ENCODE measurements at places on chromosomes 11 and 22.

DNA sequence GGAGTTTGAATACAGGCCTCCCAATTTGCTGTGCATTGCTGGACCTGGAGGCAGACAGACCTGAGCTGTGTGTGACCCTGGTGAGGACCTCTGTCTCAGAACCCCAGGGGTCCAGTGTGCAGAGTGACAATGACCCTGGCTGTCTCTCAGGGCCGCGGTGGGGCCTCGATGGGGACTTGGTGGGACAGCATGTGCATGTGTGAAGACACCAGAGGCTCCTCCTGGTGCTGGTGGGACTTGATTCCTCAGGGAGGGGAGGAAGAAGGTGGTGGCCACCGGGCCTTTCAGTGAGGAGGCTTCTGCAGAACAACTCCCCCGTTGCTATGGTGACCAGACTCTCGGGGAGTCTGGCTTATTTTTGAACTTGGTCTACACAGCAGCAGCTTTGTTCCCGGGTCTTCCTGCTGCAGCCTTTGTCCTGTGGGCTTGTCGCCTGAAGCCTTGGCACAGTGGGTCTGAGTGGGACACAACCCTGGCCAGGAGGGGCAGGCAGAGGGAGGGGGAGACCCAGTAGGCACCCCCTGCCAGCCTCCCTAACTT is 35.3 kb downstream of the MCM5 start:
- DNase-seq: no peak

- no peak for DNase-seq
Observed at GRCh38 chr11:16881074-16881709, 133.0 kb downstream of the PLEKHA7 start.

- no peak for DNase-seq
Observed at GRCh38 chr22:27127911-27128310, 470.5 kb downstream of the MIAT start.

DNA sequence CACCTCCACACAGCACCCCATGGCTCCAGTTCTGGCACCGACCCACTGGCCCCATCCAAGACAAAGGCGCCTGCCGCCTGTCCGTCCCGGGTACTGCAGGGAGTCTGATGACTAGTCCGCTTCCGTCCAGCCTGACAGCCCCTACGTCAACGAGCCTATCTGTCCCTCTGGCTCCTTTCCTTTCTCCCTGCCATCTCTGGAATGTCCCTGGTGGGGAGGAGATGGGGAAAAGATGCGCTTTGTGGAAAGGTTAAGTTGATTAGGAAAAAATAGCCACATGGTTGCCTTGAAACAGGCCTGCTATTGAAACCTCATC is 10.4 kb downstream of the PDGFB start:
- no peak for DNase-seq

GRCh38 chr11:69075421-69076128 is 26.8 kb downstream of the TPCN2 start:
- no peak for DNase-seq

DNA sequence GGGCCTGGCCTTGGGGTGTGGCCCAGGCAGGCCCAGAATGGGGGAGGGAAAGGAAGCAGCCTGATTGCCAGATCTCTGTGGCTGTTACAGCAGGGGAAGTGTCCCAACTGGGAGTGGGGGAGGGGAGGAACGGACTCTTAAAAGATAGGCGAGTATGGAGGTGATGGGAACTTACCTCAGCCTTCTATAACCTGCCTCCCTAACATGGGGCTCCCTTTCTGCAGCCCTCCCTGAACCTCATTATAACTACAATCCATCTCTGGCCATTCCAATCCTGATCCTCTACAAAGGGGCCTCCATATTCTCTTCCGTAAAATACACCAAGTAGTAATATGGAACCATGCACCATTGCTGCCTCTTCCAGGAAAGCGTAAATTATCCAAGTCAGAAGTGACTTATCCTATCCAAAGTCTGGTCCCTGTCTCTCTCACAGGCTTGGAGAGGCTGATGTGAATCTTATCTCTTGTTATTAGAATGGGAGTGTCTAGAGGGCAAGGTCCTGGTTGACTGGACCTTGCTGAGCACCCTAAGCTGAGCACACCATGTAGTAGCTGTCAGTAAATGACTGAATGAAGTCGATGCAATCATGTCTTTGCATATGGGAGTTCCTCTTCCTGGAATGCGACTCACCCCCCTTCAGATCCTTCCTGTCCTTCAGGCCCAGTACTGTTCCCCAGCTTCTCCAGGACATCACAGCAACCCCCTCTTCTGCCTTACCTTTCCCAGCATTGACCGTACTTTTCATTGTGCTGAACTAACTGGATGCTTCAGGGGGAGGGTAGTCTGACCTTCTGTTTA is 5.9 kb downstream of the RHOG start:
- DNase-seq: no peak

DNA sequence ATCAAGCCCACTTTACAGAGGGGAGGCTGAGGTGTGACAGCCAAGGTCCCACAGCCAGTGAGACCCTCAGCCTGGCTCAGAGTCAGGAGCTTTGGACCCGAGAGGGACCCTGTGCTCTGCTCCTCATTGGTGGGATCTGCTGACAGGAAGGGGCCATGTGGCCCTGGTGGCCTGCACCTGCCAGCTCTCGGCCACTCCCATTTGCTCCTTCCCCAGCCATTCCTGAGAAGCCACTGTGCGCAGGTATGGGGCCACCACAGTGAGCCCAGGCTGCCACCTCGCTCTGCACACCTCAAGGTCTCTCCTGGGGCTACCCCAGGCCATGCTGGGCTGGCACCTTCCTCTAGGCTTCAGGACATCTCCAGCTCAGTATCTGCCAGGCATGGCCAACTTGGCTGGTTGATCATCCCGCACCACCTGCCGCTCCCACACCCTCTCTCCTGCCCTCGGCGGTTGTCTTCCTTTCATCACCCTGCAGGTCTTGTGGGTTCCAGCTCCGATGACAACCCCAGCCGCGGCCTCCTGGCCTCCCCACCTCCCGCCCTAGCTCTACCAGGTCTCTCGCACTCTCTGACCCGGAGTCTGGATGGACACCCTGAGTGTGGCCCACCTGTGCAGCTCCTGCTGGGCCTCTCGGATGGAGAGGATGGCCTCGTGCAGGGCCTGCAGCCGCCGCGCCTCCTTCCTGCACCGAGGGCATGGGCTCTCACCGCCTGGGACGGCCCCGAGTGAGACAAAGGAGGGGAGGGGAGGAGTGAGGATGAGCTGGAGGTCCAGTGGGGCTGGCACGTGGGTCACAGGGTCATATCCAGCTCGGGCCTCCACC is 32.2 kb upstream of the CARS1 start:
- no peak for DNase-seq

GRCh38 chr11:68374531-68374930 is 62.1 kb downstream of the LRP5 start:
- no peak for DNase-seq

DNA sequence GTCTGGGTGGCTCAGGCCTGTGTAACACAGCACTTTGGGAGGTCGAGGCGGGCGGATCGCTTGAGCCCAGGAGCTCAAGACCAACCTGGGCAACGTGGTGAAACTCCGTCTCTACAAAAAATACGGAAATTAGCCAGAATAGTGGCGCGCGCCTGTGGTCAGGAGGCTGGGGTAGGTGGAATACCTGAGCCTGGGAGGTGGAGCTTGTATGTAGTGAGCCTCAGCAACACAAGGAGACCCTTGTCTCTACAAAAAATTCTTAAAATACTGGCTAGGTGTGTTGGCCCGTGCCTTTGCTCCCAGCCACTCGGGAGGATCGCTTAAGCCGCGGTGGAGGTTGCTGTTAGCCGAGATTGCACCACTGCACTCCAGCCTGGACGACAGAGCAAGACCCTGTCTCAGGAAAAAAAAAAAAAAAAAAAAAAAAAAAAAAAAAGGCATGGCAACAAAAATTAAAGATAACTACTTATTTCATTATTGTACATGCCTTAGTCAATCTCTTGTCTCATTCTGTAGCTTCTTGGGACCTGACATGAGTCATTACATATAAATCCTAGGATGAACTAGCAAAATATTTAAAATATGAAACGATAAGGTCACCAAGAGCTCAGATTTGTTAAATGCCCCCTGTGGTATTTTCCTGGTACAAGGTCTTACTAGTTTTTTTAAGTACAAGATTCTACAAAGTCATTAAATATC is 1.1 kb downstream of the TAF1D start:
- peak; percentile 70 for DNase-seq

DNA sequence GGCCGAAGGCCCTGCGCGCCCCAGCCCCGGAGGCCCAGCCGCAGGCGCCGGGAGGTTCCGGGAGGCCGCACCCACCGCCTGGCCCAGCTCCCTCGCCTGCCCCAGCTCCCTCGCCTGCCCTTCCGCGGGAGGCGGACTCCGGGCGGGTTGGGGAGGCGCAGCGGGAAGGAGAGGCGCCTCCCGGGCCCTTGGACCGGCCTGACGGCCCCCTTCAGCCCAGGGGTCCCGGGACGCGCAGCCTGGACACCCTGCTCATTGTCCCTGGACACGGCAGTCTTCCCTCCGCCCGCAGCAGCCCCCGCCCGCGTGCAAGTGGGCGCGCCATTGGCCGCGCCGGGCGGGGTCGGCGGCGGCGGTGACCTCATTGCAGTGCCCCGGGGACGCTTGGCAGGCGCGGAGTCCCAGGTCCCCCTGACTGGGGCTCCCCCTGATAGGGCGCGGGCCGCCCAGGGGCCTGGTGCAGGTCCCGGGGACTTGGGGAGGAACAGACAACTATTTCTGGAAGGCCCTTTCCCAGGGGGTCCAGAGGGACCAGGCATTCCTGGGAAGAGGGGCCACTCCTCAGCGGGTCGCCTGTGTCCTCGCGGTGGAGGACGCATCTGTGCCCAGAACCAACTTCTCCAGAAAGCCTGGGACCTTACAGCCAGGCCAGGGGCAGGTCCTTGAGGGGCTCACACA is 501 bp downstream of the CD151 start:
- DNase-seq: peak; percentile 71

- DNase-seq: no peak
Observed at GRCh38 chr22:48649031-48649430, 1178.6 kb downstream of the BRD1 start.

- no peak for DNase-seq
Observed at GRCh38 chr11:19980957-19981669, 179.2 kb downstream of the DBX1 start.

- DNase-seq: no peak
Observed at GRCh38 chr11:6523253-6523652, 26.2 kb downstream of the DNHD1 start.

DNA sequence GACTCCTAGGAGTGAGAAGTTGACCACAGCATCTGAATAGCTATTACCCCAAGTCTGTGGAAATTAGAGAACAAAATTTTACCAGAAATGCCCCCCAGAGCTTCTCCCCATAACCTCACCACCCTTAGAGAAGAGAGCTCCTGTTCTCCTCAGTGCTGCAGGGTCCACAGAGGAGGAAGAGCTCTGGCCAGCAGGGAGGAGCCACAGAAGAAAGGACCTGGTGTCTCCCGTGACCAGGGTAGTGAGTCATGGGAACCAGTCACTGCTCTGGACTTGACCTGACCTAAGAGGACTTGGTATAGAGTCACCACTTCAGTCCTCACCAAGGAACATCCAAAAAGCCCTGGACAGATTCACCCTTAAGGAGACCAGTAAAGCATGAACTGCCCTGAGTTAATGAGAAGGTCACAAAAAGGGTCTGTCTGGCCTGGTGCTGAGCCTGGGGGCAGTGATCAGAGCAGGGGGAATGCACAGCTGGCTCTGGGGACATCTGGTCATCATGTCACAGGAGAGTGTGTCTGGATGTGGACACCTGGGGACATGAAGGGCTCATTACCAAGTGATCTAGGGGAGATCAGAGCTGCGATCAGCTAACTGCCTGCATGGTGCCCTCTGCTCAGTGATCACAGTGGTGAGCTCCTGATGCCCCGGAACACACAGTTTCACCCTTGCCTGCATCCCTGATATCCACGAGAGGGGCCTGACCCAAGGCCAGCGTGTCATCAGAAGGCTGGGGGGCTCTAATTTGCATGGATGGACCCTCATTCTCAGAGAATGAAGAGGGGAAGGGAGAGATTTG is 103.3 kb upstream of the TOP3B start:
- DNase-seq: no peak

- no peak for DNase-seq
Observed at GRCh38 chr22:23841736-23842445, 3.1 kb upstream of the DERL3 start.

GRCh38 chr22:23682827-23683355 is 7.9 kb upstream of the RGL4 start:
- DNase-seq: no peak

DNA sequence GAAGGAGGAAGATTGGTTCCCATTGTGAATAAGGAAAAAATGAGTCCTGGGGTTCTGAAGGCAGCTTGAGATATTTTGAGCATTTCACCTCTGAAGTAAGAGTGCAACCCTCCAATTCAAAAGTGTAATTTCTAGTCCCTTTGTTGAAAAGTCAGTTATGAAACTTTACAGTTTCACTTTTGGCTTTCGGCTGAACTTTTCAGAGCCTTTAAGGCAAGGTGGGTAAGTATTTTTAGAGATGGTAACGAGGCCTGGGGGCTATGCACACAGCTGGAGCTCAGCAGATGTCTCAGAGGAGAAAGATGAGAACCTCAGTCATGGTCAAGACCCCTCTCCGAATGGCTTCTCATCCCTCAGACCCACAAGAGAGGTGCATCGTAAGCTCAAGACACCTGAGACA is 267.6 kb downstream of the KIRREL3 start:
- DNase-seq: no peak

DNA sequence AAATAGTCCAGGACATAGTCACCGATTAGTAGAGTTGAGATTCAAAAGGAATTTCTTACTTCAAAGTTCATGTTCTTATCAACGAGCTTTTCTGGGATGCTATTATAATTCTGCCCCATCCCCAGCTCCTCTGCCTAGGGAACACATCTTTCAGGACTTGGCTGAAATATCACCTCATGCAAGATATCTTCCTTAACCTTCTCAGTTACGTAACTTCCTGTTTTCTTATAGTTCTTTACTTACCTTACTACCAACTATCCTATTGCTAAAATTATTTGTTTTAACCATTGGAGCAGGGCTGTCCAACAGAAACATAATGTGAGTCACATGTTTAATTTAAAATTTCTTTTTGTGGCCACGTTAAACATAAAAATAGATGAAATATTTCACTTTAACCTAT is 2.3 kb downstream of the NARS2 start:
- DNase-seq: no peak

- DNase-seq: no peak
Observed at GRCh38 chr11:86802601-86803051, 2.3 kb downstream of the PRSS23 start.

DNA sequence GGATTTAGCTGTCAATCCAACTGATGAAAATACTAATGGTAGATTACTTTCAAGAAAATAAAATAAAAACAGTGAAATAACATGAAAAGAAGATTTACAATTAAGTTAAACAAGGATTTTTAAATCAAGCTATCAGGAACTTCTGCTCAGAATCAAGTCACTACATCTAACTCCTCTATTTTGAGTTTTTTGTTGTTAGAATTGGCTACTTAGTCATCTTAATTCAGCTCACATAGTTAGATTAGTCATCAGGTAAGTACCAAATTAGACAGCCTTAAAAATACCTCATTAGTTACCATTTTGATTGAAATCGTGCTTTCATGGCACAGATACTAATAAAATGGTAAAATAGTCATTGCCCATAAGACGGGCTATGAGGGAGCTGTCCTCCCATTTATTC is 35.8 kb downstream of the BTG4 start:
- no peak for DNase-seq

DNA sequence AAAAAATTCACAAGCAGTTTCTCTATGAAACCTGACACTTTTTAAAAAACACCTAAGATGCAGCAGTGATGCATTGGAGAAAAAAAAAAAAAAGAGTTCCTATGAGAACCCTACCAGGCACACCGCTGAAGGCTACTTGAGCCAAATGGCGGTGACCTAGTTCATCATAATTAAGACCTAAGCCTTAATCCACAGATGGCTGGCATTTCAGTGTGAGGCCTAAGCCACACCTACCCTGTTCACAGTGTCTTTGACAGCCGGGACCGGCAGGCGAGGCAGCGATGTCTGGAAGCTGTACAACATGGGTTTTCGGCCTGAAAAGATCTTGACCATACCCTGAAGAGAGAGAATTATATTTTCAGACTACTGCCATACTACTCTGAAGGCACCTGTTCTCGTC is 38.0 kb downstream of the CPT1A start:
- DNase-seq: no peak

Measured in activated T-cell treated with anti-CD3 and anti-CD28 coated beads, Interleukin-2, amount 50 U/mL, for 48 hours (primary cell).